ENCODE measurements at places on chromosomes 1 and 21.

GRCh38 chr1:198121056-198121826, 35.6 kb upstream of the NEK7 start:
- DNase-seq, result no peak

DNA sequence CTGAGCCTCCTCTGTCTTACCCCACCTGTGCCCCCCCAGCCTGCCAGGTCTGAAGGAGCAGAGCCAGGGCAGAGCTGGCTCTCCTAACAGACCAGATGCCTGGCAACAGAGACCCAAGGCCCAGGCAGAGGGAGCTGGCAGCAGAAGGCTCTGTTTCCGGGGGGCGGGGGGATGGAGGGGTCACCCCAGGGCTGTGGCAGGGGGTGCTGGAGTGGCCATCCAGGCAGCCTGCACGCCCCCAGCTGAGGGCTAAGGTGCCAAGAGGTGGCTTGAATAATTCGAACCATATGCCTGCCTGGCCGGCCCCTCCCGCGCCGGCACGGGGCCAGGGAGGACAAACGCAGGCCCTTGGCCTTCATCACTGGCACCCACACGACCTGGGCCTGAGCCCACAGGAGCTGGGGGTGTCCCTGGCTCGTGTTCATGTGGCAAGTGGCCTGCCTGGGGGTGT, 16.0 kb upstream of the PLEKHG5 start:
- DNase-seq, result no peak

- no peak for DNase-seq
Measured at GRCh38 chr21:18725653-18726052, 322.1 kb upstream of the TMPRSS15 start.

GRCh38 chr1:86089765-86090164, 66.8 kb downstream of the COL24A1 start:
- no peak for DNase-seq

GRCh38 chr1:53127546-53127945, 14.9 kb downstream of the SLC1A7 start:
- DNase-seq, result no peak

DNA sequence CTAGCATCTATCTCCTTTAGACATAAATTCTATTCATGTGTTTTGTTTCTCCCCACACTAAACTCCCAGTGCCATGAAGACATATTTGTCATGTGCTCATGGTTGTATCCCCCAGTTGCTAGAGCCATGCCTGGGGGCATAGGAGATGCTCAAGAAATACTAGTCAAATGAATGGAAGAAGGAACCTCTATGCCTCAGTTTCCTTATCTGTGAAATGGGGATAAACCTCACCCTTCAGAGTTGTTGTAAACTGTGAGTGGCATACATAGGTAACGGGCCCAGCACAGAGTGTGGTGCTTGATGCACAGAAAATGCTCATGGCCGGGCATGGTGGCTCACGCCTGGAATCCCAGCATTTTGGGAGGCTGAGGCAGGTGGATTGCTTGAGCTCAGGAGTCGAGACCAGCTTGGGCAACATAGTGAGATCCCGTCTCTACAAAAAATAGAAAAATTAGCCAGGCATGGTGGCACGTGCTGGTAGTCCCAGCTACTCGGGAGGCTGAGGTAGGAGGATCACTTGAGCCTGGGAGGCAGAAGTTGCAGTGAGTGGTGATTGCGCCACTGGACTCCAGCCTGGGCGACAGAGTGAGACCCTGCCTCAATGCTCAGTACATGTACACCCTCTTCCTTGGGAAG, 8.7 kb downstream of the LDLRAD2 start:
- DNase-seq, result no peak

GRCh38 chr1:62781841-62782543, 1.9 kb upstream of the ATG4C start:
- DNase-seq, result no peak

GRCh38 chr21:15000081-15000480, 64.7 kb downstream of the NRIP1 start:
- DNase-seq, result no peak

DNA sequence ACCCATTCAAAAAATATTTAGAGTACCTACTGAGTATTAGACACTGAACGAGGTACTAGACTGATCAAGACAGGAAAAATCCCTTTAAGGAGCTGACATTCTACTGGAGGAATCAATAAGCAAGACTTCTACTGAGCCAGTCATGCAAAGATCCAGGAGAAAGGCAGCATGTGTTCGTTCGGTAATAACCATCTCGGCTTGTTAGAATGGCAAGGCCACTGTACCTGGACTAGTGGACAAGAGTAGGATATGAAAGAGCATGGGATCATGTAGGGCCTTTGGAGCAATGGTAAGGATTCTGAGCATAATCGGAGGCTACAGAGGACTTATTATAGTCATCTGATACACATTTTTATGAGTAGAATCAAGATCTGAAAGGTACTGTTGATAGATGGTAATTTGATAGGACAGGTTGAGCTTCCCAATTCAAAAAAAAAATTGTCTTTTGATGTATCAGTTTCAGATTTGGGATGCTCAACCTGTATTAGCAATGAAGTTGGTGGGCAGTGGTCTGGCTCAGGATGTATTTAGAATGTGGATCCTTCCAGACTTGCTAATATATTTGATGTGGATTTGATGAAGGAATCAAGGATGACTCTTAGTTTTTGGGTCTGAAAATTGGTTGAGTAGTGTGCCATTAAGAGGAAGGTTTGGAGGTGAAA, 2.3 kb downstream of the COX20 start:
- no peak for DNase-seq

DNA sequence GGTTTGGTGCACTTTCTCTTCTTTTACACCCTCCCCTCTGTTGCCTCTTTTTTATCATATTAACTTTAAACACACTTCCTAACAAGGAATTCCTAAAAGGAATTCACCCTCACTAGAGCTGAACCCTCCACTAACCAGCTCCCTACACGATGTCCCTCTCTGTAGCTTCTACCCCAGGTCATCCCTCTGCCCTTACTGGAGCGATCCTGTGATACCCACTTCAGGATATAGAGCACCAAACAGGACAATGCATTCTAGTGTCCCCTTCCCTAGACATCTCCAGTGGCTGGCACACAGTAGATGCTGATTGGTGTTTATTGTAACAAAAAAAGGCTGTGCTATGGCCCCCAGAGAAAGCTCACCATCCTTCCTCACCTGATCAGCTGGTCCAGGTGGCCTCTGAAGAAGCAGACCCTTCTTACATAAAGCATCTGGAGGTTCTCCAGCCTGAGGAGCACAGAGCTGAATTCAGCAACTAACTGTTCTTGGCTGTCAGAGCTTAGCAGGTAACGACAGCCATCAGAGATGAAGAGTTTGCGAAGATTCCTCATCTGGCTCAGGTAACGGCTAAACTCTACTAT, 1.4 kb downstream of the PRAMEF18 start:
- no peak for DNase-seq

- no peak for DNase-seq
Measured at GRCh38 chr1:184418652-184419349, 32.0 kb downstream of the C1orf21 start.

GRCh38 chr1:204041232-204041767, 31.6 kb upstream of the SOX13 start:
- no peak for DNase-seq

DNA sequence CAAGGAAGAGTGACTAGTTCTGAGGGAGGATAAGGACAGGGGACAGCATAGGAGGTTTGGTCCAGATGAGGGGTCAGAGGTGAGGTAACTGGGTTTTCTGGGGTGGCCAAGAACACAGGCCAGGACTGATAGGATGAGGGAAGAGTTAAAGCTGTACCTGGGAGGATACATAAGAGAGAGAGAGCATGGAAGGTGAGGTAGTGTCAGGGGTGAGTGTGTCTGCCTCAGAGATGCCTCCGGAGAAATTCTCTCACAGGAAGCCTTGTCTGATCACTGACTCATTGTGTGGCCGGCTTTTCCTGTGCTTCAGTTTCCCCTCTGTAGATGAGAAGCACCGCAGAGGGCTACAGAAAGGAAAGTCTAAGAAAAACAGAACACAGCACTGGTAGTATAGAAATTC, 40.2 kb downstream of the FASLG start:
- DNase-seq, result peak; percentile 48

- DNase-seq, result no peak
Measured at GRCh38 chr1:222046684-222047263, 304.9 kb upstream of the DUSP10 start.

DNA sequence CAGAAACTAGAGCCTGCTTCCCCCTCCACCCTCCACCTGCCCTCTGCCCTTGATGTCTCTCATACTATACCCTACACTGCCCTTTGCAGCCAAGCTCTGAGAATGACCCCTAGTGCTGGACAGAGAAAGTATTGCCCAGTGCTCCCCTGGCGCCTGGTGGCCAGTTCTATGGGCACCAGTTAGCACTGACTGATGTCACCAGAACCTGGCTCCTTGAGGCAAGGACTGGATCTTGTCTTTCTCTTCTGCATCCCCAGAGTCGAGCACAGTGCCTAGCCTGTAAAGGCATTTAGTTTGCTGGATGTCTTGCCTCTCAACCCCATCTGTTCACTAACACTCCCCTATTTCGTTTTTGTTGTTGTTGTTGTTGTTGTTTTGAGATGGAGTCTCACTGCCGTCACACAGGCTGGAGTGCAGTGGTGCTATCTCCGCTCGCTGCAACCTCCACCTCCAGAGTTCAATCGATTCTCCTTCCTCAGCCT, 5.9 kb downstream of the PHLDA3 start:
- no peak for DNase-seq

- DNase-seq, result no peak
Measured at GRCh38 chr1:97017895-97018294, 296.3 kb downstream of the PTBP2 start.

- peak; percentile 33 for DNase-seq
Measured at GRCh38 chr1:27296773-27297291, 25.1 kb upstream of the TMEM222 start.

DNA sequence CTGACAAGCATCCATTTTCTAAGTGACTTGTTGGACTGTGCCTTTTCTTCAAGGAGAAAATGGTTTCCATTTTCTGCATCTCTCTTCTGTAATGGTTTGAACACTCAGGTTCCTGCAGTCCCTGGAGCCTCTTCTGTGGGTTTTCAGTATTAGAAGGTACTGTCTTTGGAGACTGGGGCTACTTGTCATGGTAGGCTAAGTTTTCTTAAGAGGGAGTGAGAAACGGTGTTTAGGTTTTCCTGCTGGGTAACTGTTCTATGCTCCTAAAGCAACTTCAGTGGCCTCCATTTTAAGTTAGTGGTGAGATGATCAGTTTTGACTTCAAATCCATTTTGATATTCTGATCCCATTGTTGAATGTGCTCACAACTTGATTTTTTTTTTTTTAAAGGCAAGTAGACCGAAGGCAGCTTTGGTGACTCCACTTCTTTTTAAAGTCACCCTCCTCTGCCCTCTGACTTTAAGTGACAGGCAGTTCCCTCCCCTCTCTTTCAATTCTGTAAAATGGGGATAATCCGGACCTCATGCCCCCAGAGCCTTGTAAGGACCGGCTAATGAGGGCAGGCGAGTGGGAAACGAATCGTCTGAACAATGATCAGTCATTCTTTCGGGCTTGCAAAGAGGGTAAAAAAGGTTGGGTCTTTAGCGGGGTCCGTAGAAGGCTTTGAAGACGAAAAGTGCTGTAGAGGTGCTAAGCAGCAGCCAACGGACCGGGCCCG, 1.0 kb upstream of the ARID1A start:
- DNase-seq, result no peak

DNA sequence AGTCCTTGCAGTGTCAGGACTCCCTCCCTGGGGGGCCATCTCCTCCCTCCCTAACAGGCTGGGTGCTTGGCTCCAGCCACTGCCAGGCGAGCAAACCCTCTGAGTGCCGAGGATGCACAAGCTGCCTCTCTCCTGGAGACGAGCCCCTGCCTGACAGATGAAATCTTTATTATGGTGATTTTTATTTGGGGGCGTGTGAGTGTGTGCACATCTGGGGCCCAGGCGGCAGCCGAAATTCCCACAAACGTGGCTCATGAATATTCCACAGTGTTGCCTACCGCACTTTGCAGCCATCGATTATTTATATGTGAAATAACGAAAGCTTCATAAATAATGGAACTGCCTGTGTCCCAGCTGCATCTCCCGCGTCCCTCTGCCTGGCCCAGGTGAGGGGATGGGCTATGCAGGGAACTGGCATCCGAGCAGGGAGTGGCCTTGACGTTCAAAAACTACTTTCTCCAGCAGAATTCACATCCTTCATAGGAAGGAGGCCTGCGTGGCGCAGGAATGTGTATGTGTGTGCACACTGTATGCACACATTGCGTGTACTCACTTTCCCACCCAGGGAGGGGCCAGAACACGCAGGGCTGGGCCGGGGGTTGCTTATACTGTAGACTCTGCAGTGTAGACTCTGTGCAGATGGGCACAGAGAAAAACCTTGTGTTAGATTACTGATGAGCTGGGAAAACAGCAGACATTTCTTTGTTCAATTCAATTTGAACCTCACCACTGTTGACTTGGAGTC, 73.1 kb downstream of the UBIAD1 start:
- no peak for DNase-seq

GRCh38 chr1:238329671-238330070, 438.9 kb upstream of the ZP4 start:
- no peak for DNase-seq

DNA sequence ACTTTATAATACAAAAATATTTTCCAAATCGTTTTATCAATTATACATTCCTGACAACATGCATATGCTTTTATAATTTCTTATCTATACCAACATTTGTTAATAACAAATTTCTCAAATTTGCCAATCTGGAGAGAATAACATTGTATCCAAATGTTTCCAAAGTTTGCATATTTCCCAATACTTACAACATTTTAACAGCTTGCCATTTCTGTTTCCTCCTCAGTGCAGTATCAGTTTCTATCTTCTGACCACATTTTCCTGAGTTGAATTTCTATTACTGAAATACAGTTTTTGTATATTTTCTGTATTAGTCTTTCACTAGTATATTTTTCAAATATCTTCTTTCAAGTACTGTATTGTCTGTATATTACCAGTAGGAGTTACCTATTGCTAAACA, 1594.3 kb downstream of the PLA2G4A start:
- no peak for DNase-seq

DNA sequence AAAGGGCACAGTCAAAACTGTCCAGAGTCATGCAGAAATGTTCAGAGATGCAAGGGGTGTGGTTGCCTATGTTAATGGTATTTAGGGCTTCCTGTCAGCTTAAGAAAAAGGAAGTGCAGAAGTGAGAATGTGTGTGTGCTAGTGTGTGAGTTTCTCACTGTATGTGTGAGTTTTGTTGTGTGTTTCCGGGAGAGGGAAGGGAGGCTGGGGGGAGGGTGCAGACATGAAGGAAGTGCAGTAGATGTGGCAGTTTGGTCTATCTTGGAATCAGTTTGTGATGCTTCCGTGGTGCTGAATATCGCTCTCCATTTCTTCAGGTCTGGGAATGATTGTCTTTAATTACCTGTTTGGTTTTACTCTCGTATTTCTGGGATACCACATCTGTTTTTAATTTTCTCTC, 16.5 kb upstream of the ATP6V1G3 start:
- DNase-seq, result peak; percentile 23

Measured in stimulated activated CD8-positive, alpha-beta memory T cell treated with anti-CD3 and anti-CD28 coated beads, Interleukin-7, amount 100 ng/mL, for 1 hour (primary cell).